ENCODE measurements at places on chromosomes 1 and 21. TPM values are rescaled to one million over a fixed set of nuclear protein-coding genes. Genes with fewer than 3 reads are reported as not detected.

DNA sequence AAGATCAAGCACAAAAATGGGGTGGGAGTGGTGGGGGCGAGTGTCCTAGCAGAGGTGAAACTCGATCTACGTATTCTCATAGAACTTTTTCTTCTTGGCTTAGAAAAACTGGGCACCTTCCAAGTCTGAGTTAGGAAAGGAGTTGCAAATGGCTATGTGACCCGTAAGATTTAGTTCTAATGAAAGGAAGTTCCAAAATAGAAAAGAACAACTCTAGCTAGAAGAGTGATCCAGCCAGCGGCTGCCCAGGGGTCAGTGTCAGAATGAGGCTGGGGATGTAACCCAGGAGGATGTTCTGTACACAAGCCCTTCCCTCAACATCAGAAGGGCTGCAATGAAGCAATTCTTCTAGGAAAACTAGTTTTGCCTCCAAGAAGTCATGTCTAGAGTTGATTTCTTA lies 5.2 kb downstream of the MTARC1 start:
- DNase-seq: no peak
- no peak overlapping the region for H3K4me3 ChIP-seq
- H3K27ac ChIP-seq: no peak overlapping the region
- peaks cover 17% of the 10 kb centered on the region for H3K4me1 ChIP-seq

DNA sequence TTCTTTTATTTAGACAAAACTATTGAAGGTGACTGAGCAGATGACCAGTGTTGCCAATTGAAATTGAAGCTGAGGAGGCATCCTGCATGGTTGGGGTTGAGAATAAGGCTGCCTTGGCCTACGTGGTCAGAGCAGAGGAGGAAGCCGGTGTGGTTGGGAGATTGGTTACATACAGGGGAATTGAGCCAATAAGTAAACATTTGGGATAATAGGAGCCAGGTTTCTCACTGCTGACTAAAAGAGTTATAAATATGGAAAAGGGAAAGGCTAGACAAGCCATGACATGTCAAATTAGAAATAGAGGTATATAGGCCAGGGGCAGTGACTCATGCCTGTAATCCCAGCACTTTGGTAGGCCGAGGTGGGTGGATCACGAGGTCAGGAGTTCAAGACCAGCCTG lies 15.8 kb downstream of the SNX7 start:
- DNase-seq: no peak
- H3K27ac ChIP-seq: no peak overlapping the region
- H3K4me3 ChIP-seq: no peak overlapping the region

GRCh38 chr1:2968471-2968881 lies 52.8 kb upstream of the ACTRT2 start:
- no peak overlapping the region for H3K27ac ChIP-seq
- no peaks in the 10 kb centered on the region for H3K27me3 ChIP-seq
- DNase-seq: peak; percentile 79

The KRTAP19-3 gene
- not detected for total RNA-seq

The TMEM52 gene
- total RNA-seq: 0.90 TPM
